Vagina (tissue), 2 donors: ENCODE measurements at places on chromosomes 4 and X.

DNA sequence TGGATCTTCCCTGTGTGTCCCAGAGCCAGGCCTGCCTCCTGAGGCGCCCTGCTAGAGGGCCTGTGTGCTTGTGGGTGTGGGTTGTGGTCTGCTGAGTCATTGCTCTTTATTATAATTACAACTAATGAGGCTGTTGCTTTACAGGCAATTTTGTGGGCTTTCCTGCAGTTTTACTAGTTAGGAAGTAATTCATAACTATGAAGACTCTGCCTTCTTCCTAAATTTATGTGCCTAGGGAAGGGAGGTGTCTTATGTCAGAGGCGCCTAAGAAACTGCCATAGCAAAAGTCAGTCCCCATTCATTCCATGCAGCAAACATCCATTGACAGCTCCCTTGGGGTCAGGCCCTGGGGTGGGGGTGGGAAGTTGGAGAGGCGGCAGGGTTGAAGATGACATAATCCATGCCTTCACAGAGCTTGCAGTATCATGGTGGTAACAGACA lies 359.2 kb downstream of the IDS start:
- DNase-seq, result no peak

DNA sequence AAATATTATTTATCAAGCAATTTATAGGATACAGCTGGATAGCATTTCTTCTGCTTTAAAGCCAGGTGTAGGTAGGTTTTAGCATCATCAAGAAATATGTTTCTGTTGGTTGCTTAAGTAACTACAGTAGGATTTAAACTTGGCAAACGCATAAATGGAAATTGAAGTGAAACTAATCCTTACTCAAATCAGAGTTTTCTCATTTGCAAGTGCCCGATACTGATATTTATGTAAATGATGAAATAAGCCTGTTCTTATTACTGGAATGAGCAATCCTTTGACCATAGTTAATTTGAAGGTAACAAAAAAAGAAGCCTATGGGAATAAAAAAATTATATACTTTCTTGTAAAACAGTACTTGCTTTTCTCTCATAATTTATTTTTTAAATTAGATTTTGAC lies 23.2 kb upstream of the PIGA start:
- DNase-seq, result no peak

DNA sequence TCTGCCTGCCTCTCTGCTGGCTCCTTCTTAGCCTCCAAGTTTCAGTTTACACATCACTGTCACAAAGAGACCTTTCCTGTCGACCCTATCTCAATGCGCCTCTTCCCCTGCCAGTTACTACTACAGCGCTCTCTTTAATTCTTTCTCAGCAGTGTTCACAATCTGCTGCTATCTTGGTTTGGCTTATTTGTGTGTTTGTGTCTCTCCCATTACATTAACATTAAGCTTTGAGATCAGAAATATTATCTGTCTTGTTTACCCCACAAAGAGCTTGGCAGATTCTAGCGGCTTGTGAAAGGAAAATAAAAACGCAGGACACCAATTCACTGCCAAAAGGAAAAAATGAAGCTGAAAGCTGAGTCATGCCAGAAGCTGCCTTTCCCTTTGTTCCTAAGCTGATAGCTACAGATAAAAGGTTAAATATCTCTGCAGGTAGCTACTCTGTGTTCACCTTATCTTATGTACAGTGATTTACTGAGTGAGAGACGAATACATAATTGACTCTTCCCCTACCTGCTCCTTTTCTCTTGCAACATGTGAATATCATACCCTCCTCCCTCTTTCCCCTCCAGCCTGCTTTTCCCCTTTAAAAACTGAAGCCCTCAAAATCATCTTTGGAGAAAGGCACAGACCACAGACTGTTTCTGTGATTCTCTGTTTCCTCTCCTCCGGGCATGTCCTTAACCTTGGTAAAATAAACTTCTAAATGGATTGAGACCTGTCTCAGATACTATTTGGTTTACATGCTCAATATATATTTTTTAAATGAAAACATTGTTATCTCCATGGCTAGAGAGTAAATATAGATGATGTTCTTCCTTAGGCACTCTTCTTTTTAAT lies 19.3 kb upstream of the SLC9A7 start:
- DNase-seq, result no peak

DNA sequence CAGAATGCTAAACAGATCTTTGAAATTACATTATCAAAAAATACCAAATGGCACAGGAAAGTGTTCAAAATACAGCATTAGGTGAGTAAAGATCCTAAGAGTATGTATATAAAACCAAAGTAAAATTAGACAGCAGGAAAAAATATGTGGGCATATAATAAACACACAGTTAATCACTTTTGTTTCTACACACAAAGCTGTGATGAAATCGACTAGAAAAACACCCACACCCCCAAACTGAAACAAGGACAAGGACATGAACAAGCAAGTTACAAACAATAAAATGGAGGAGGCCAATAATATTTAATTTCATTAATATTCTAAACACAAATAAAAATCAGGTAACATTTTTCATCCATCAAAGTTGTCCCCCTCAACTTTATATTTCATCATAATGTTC lies 143.2 kb downstream of the FRYL start:
- no peak for DNase-seq

- no peak for DNase-seq
These were observed 43.7 kb downstream of the ANTXR2 start for GRCh38 chr4:80029364-80029763.

DNA sequence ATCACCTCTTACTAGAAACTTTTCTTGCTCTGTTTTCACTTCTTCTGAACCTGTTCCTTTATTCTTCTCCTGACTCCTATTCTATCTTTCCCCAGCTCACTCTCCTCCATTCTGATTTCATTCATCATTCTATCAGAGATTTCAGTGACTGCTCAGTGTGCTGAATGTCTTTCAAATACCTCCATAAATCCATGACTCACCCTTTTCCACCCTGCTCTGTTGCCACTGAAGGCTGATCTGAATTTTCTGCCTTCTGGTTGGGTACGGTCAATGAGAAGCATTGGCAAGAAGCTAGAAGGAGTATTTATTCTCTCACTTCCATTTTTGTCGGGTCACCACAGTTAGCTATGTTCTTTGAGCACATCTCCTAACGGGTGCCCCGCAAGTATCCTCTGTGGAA lies 265.9 kb downstream of the CBLL2 start:
- DNase-seq, result no peak

DNA sequence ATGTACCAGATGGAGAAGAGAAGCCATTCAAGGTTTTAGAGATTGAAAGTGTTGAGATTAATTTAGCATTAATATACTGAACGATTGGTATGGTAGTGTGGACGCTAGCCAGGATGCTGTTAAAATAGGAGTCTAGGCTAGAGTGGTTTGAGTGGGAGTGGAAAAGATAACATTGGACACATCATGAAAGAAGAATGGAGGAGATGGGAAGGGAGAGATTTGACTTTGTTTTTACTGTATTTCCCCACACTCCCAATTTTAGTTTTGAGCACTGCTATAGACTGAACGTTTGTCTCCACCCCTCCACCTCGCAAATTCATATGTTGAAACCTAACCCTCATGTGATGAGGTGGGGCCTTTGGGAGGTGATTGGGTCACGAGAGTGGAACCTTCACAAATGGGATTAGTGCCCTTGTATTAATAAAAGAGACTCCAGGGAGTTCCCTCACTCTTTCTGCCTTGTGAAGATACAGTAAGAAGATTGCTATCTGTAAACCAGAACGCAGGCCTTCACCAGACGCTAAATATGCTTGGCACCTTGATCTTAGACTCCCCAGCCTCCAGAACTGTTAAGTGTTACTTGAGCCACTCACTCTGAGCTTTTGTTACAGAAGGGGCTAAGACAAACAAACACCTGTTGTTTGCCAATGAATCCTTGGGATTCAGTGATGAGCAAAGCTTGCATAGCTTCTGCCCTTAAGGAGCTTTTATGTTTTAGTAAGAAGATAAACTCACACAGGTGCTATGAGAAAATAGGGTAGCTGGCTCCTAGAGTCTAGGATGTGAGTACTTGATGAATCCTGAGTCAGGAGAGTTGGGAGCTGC lies 25.8 kb downstream of the USP9X start:
- no peak for DNase-seq

- no peak for DNase-seq
These were observed 21.3 kb upstream of the CLCN5 start for GRCh38 chrX:49901048-49901447.

DNA sequence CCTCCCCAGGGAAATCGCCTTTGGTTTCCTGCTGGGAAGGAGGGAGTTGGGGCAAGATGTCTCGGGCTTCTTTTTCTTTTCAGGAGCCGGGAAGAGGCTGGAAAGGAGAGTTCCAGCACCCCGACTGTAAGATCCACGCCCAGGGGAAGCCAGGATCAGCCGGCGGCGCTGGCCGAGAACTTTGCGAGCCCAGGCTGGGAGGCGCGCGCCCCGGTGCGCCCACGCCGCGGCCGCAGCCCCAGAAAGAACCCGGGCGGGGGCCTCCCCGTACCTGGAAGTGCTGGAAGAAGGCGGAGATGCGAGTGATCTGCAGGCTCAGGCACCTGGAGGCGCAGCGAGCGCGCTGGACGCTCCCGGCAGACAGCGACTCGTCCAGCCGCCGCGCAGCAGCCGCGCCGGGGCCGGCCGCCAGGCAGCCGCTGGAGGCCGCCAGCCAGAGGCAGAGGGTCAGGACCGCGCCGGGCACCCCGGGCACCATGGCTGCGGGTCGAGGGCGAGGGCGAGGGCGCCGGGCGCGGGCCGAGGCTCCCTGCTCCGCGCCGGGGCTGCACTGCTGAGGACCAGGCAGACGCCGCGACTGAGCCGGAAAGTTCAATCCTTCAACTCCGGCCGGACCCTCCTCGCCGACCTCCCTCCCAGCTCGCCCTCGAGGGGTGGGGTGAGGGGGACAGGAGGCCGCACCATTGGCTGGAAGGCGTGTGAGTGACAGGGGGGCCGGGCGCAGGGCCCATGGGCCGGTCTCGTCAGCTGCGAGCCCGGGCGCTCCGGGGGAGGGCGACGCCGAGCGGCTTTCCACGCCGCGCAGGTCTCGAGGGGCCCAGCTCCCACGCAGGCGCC lies at the start of gene ANOS1:
Gene ANOS1, minus strand, starts transcription at position 579 of the 837 bp plus-strand sequence. Its CDS starts 101 bp downstream, at position 478.
- DNase-seq, result no peak

DNA sequence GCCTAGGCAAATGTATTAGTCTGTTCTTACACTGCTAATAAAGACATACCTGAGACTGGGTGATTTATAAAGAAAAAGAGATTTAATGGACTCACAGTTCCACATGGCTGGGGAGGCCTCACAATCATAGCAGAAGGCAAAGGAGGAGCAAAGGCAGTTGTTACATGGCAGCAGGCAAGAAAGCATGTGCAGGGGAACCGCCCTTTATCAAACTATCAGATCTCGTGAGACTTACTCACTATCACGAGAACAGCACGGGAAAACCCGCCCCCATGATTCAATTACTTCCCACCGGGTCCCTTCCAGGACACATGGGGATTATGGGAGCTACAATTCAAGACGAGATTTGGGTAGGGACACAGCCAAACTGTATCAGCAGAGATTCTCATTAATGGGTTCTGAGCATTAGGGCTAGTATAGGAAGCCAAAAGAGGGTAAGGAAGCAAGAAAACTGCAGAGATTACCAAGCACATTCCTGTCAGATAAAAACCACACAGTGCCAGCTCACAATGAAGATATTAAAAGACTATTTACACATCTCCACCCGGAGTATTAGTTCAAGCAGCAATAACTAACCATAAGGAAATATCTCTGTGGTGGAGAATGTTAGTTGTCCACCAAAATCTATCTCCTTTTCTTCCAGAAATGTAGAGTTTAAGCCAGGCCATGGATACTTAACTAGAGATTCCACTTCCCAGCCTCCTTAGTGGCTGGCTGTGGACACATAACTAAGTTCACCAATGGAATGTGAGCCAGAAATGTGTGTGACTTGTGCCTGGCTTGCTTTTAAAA lies 61.2 kb upstream of the HOPX start:
- DNase-seq, result no peak

DNA sequence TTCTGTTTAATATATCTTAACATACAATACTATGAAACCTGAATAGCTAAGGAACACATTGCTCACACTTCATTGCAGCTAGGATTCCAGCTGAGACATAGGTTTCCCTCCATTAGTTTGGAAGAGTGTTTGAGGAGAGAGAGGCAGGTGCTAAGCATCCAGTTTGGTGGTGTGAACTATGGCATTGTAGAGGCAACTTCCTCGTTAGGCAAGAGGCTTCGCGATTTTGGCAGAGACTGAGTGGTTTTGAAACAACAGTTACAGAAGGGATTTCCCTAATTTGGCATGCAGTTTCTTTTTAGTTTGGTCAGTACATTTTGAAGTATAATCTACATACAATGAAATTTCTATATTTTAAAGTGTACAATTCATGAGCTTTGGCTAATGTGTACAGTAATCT lies 117.1 kb upstream of the BMP3 start:
- no peak for DNase-seq

DNA sequence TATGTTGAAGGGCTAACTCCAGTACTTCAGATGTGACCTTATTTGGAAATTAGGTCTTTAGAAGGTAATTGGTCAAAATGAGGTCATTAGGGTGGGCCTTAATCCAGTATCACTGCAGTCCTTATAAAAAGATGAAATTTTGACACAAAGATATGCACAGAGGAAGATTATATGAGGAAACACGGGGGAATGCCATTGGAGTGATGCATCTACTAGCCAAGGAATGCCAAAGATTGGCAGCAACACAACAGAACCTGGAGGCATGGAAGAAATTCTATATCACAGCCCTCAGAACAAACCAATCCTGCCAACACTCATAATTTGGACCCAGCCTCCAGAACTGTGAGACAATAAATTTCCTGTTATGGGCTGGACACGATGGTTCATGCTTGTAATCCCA lies 17.6 kb downstream of the TRIM61 start:
- DNase-seq, result no peak

DNA sequence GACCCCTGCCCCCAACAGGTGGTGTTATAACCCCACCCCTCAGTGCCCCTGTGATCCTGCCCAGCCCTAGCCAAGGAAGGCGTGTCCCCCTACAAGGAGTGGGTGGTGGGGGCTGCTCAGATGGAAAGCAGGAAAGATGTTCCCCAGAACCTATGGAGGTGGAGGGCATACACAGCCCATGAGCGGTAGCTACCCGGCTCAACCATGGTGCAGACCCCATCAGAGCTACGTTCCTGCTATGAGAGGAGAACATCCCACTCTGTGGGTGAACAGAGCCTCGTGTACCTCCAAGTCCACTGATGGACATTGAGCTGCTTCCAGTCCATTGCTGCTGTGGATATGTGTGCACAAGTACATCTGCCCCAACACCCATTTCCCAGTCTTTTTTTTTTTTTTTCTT lies 71.1 kb downstream of the SHOX start:
- DNase-seq, result no peak

DNA sequence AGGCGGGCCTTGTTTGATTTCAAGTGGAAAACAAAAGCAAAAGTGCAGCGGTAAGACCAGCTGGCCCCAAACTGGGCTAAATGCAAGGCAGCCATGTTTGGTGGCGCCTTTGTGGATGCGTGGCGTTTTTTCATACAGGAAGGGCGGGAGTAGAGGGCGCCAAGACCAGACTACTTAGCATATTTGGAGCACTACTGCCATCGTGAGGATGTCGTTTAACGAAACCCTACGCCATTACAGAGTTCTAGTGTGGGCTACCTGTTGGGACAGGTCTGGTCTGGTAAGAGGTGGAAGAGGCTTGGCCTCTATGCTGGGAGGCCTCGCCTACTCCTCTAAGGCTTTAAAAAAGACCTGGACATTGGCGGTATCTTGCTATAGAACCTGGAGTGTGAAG lies 230.7 kb upstream of the STK26 start:
- peak; percentile 94 for DNase-seq

GRCh38 chrX:15474028-15474427 lies 19.1 kb downstream of the PIR start:
- no peak for DNase-seq
